ENCODE measurements at places on chromosomes 12 and 14. TPM values are rescaled to one million over a fixed set of nuclear protein-coding genes. Genes with fewer than 3 reads are reported as not detected.

The ZDHHC22 gene
- not detected for total RNA-seq

The ANKRD33 gene
- not detected for total RNA-seq

The FAR2 gene
- total RNA-seq, result 12.9 TPM

The OR6C3 gene
- total RNA-seq, result not detected

The AICDA gene
- not detected for total RNA-seq

The BDKRB2 gene
- total RNA-seq, result 16.7 TPM

The ABCD2 gene
- 0.03 TPM for total RNA-seq

The INSM2 gene
- total RNA-seq, result not detected

The DCD gene
- total RNA-seq, result not detected

The KRT2 gene
- not detected for total RNA-seq

The LPAR5 gene
- total RNA-seq, result 13.4 TPM

The IGF1 gene
- total RNA-seq, result not detected

The INHBC gene
- total RNA-seq, result not detected

The IL23A gene
- 7.3 TPM for total RNA-seq

The TAOK3 gene
- 31.7 TPM for total RNA-seq
